ENCODE measurements at places on chromosomes 7 and 10.

GRCh38 chr7:150369748-150370501 is 1.3 kb downstream of the REPIN1 start:
- DNase-seq, result no peak

DNA sequence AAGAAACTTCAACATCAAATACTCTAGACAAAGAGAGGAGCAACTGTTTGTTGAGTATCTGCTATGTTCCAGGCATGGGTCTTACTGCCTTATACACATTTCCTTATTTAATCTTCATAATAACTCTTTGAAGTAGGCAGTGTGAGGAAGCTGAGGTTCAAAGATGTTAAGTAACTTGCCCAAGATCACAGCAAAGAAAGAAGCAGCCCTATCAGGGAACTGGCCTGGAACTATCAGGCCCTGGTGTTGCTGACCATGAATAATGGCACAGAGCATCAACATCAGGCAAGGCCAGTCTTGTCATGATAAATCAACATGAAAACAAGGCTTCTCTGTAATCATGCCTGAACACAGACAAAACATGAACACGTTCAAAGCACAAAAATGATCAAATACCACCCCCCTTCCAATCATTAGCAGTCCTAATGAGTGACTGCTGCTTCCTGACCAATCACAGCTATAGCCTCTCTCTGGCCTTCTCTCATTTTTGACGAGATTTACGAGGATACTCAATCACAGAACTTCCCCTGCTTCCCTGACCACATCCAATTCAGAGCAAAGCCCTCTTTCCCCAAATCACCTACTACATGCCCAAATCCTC is 2.3 kb downstream of the GSDME start:
- no peak for DNase-seq

DNA sequence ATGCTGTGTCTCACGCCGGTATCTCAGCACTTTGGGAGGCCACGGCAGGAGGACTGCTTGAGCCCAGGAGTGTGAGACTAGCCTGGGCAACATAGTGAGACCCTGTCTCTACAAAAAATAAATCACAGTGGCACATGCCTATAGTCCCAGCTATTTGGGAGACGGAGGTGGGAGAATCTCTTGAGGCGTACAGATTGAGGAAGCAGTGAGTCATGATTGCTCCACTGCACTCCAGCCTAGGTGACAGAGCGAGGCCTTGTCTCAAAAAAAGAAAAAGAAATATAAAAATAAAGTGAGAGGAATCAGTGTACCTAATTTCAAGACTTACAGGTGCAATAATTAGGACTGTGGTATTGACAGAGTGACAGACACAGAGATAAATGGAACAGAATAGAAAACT is 23.9 kb downstream of the SLC25A40 start:
- DNase-seq, result no peak

GRCh38 chr10:131085091-131085860 is 226.2 kb downstream of the TCERG1L start:
- DNase-seq, result no peak

DNA sequence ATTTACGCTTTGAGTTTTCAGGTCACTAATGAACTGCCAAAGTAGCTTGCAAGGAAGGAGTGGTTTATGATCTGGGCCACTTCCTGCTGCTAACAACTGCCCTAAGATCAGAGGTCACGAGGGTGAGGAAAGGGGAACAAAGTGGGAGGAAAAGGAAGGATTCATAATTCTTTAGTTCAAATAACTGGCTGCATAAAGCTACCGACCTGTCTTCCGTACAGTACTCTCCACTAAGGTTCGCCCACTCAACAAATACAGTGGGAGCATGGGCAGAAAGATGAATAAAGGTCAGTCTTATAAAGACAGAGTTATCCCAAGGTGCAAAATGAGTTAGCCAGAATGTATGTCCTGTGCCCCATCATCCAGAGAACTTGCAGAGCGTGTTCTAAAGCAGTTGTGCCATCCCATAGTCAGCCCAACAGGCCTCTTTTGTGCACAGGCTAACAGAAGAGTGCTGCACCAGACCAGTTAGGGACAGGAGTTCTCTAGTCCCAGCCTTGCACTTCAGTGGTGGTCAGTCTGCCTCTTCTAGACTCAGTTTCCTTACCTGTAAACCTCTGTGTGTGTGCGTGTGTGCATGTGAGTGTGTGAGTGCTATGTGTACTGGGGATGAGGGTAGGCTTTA is 65.9 kb downstream of the CREB3L2 start:
- DNase-seq, result no peak

DNA sequence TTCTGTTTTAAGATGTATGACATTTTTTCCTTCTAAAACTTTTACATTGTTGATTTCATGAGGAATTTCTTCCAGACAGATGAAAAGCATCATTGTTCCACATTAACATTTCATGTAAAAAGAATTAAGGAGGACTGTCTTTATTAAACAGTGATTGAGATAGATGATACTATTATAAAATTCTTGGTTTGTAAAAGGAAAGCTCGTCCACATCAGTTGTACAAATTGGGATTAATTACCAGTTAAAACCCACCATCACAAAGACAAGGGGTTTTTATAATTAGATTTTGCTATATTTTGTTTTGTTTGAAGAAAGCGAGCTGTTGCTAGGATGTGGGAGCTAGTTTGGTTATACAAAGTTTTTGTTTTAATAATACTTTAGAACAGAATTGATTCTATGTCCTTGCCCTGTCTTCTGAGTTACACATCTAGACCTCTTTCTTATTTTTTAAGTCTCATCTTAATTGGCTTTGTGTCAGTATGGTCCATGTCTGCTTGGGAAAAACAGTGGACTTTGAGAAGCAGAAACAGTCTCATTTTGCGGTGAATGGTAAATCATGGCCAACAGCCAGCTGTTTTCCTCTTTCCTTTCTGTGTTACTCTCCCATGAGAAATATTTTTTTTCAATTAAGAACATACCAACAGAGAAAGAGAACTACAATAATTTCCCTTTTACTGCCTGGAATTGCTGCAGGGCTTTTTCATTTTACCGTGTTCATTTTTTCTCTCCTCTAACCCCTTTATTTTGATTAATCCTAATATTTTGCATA is 3.2 kb downstream of the TES start:
- no peak for DNase-seq
